Upper lobe of right lung (tissue), 1 donor: ENCODE measurements at places on chromosomes 1 and 21. TPM values are rescaled to one million over a fixed set of nuclear protein-coding genes. Genes with fewer than 3 reads are reported as not detected.

HSD3B2 gene
- total RNA-seq, result not detected

FALEC gene
- total RNA-seq, result 1.0 TPM

CYP4X1 gene
- total RNA-seq, result 6.8 TPM

CR1 gene
- total RNA-seq, result 11.4 TPM

CRYBG2 gene
- 6.9 TPM for total RNA-seq

HSD17B7 gene
- 31.6 TPM for total RNA-seq

GRCh38 chr1:169072945-169073725 is 33.4 kb upstream of the ATP1B1 start:
- no peaks in the 10 kb centered on the region for H3K36me3 ChIP-seq
- no peaks in the 10 kb centered on the region for H3K27me3 ChIP-seq
- no peak for DNase-seq
- no peak overlapping the region for H3K4me3 ChIP-seq
- no peaks in the 10 kb centered on the region for H3K4me1 ChIP-seq
- H3K27ac ChIP-seq, result no peak overlapping the region

GRCh38 chr1:61174060-61174795 is 91.9 kb downstream of the NFIA start:
- no peak overlapping the region for H3K27ac ChIP-seq
- no peaks in the 10 kb centered on the region for H3K36me3 ChIP-seq
- DNase-seq, result no peak
- H3K4me3 ChIP-seq, result no peak overlapping the region
- no peaks in the 10 kb centered on the region for H3K27me3 ChIP-seq

GRCh38 chr21:37383086-37383485 is 16.5 kb downstream of the DYRK1A start:
- H3K4me1 ChIP-seq, result peaks cover 61% of the 10 kb centered on the region
- DNase-seq, result no peak
- no peaks in the 10 kb centered on the region for H3K36me3 ChIP-seq
- no peak overlapping the region for H3K4me3 ChIP-seq

DNA sequence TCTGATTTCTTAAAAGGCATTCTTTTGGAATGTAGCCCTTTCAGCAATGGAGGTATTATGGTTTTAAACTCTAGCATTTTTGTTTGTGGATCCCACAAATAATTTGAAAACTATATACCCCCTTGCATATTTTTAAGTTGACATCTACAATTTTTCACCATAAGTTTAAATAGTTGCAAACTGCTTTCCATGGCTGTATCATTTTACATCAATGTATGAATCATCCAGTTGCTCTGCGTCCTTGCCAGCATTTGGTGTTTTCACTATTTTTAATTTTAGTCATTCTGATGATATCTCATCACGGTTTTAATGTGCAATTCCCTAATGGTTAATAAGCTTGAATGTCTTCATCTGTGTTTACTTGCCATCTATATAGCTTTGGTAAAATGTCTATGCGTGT is 20.7 kb downstream of the DIPK1A start:
- DNase-seq, result no peak
- H3K4me3 ChIP-seq, result no peak overlapping the region
- H3K27ac ChIP-seq, result no peak overlapping the region
- H3K27me3 ChIP-seq, result no peaks in the 10 kb centered on the region
- H3K36me3 ChIP-seq, result no peaks in the 10 kb centered on the region

DNA sequence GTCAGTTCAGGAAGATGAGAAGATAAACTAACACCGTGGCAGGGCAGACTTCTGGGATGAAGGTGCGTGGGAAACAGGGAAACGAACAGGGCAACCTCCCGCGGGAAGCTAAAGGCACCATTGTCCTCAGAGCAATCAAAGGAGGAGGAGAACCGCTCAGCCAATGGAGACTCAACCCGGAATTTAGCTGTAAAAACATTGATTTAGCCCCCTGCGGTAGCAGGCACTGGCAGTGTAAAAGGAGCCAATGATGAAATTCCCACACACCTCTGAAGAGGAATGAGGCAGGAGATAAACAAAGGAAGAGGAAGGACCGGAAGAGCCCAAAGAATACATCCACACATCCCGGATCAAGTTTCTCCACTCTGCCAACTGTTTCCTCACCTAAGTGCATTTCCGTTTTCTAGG is 19.5 kb downstream of the HLCS start:
- H3K4me3 ChIP-seq, result no peak overlapping the region
- H3K27ac ChIP-seq, result no peak overlapping the region
- no peak for DNase-seq
- H3K4me1 ChIP-seq, result no peaks in the 10 kb centered on the region
- no peaks in the 10 kb centered on the region for H3K36me3 ChIP-seq

GRCh38 chr1:50502147-50502546 is 78.9 kb upstream of the DMRTA2 start:
- no peak for DNase-seq
- H3K36me3 ChIP-seq, result no peaks in the 10 kb centered on the region
- no peak overlapping the region for H3K4me3 ChIP-seq
- H3K27me3 ChIP-seq, result no peaks in the 10 kb centered on the region

DNA sequence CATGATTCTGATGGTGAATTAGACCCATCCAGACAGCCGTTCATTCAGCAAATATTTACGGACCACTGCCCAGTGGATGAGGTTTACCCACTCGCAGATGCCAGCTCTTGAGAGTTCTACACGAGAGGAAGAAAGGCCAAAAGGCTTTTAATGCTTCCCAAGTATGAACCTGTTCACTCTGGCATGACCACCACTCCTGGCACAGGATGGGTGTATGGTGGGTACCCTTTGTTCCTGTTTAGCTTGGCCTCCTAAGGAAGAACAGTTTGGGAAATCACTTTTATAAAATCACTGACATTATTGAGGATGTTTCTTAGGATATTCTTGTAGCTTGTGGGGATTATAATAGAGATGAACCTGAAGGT is 67.2 kb downstream of the HMGB4 start:
- no peaks in the 10 kb centered on the region for H3K36me3 ChIP-seq
- DNase-seq, result no peak
- H3K4me3 ChIP-seq, result no peak overlapping the region
- H3K27ac ChIP-seq, result no peak overlapping the region
- no peaks in the 10 kb centered on the region for H3K4me1 ChIP-seq
